ENCODE measurements at places on chromosomes 5 and 9.

GRCh38 chr5:136206361-136206760 is 13.4 kb upstream of the SMIM32 start:
- no peak for DNase-seq

DNA sequence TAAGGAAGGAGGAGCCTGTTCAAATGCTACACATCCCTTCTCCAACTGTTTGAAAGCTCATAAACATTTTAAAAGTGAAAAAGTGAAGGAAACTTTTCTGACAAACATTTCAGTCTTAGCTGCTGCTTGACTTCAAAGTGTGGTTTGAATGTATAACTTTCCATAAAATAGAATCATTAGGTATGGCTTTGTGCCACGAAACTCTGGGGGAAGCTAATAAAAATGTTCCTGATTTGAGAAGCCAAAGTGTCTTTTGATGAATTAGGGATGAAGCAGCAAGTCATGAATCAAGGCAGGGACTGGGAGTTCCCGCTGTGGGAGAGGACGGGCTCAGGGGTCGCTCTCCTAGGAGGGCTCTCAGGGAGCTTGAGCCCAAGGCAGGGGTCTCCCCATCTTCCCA is 15.3 kb downstream of the MVB12B start:
- no peak for DNase-seq

- no peak for DNase-seq
Observed at GRCh38 chr5:113663879-113664541, 150.5 kb downstream of the YTHDC2 start.

DNA sequence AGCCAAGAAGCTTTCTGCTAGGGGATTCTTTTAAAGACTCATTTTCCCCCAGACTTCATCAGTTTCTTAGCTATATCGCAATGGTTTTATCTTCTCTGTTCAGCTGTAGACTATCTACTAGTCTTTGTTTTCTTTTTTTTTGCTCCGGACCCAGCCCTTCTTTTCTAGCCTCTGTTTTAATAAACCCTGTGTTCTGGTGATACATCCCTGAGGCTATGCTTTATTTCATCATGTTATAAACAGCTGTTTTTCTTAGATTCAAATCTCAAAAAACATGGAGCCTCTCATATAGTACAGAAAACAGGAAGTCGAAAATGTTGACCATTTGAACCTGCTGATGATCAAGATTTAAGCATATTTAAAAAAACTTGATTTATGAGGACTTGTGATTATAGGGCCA is 37.8 kb downstream of the SCGB3A1 start:
- no peak for DNase-seq

GRCh38 chr9:79026316-79026715 is 545.4 kb upstream of the TLE4 start:
- no peak for DNase-seq

GRCh38 chr5:135930949-135931295 is 23.9 kb downstream of the LECT2 start:
- no peak for DNase-seq

GRCh38 chr9:6598249-6598725 is 47.2 kb downstream of the GLDC start:
- no peak for DNase-seq

GRCh38 chr5:139684881-139685749 is 37.0 kb downstream of the CXXC5 start:
- no peak for DNase-seq

DNA sequence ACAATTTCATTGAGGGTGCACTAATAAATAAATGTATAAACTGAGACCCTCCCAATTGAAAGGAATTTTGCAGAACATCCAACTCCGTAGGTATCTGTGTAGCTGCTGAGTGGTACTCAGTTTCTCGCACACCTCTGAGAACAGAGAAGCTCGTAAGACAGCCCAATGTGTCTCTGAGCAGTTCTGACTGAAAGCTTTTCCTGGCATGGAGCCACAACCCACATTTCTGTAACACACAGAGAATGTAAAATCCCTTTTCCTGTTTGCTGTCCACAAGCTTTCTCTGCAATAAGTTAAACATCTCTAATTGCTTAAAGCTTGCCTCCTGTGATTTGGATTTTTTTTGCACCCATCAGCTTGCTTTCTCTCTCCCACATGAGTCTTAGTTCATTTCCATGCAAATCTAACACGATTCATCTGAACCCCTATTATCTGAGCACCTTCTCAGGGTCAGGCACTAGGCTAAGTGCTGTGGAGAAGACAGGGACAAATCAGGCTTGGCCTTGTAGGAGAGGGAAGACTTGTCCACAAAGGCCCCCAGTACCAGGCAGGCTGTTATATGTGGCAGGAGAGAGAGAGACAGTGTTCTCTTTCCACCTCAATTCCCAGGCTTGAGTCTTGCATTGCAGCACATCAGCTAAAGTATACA is 44.2 kb upstream of the COL15A1 start:
- DNase-seq, result no peak

DNA sequence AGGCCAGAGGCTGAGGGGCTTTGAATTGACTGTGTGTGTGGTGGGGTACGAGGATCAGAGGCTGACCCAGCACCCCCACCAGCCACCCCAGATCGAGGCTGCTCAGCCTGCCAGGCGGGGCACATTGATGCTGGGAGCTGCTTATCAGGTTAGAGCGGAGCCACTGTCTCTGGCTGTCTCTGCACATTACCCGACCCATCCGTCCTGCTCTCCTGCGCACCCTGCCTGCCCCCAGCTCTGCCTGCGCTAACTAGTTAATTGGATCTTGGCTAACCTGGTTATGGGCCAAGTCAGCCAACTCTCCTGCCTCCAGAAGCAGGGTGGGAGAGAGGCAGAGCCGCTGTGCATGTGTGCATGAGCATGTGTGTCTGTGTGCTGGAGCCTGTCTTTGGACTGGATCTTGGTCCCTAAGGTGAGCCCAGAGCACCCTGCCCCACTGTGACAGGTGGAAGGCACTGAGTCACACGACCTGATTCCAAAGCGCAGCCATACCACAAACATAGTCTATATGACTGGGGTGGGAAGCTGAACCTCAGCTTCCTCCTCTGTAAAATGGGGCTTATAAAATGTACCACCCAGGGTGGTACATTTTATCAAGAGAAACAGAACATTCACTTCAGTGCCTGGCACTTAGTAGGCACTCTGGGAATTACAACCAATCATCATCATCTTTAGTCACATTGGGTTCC is 39.7 kb downstream of the PCDH1 start:
- DNase-seq, result no peak

DNA sequence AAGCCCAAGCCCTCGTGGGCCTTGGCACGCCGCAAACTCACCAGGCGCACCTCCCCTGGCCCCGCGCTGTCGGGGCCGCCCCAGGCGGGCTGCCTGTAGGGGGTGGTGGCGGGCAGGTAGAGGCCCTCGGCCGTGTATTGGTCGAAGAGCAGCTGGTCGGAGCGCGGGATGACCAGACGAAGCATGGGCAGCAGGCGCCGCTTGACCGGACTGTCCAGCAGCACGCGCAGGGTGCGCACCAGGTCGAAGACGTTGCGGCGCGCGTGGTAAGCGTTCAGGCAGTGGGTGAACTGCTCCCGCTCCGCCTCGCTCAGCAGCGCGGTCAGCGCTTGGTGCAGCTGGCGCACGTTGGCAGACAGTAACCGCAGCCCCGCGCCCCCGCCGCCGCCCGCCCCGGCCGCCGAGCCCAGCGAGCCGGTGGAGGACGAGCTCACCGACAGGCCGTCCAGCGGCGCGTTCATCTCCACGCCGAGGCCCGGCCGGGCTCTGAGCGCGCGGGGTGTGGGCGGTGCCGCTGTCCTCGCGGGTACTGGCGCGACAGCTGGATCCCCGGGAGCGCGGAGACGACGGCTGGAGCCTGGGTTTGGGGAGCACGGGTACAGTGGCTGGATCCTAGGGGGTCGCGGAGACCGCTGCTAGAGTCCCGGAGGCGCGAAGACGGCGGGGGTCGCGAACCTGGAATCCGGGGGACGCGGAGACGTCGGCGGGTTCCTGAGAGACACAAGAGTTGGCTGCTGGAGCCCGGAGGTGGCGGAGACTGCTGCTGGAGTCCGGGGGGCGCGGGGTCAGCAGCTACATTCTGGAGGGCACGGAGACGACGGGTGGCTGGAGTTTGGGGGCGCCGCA is 709 bp downstream of the WHRN start:
- DNase-seq, result peak; percentile 20

GRCh38 chr9:5592904-5593303 is 36.0 kb upstream of the RIC1 start:
- DNase-seq, result no peak

DNA sequence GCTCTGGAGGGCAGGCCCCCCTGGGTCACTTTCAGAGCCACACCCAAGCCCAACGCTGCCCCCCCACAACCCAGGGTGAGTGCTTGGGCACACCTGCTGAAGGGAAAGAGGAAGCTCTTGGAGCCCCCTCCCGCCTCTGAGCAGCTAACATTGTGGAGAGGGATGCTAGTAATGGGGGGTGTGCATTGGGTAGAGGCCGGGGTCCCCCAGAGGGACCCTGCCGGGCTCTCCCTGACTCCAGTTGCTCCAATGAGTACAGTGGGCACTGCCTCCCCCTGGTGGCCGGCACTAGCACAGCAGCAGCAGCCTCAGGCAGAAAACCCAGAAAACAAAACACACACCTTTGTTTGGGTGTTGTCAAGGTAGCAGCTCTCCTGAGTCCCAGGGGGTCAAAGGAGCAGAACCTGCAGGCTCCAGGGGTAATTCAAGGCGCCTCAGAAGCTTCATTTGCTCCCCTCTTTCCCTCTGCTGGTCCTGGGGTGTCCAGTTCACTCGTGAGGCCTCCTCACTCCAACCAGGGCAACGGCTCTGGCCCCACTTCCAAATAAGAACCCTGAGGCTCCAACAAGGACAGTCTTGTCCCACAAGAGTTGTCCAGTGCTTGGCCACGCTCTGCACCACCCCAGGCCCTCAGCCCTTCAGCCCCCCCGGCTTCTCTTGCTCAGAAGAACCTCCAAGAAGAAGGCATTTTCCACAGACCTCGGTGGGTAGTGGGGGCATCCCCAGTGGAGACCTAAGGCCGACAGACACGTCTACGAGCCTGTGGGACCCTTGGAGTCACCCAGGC is 16.1 kb downstream of the GBGT1 start:
- peak; percentile 84 for DNase-seq

GRCh38 chr9:125929846-125930245 is 182.7 kb downstream of the PBX3 start:
- DNase-seq, result no peak

DNA sequence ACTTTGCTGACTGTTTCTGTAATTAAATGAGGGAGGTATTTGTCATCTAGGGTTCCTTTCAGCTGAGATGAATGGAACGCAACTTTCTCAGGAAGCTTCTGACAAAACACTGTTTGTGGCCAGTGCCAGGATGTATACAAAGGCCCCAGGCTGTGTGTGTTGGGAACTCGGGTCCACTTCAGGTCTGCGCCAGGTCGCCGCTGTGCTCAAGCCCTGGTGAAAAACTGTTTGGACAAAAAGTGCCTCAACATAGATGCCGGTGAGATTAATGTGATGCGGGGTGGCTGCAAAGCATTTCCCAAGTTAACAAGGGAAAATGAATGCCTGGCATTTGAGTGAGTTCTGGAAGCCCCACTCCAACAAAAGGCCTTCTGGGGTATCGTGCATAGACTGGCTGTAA is 156.4 kb downstream of the GABBR2 start:
- no peak for DNase-seq

DNA sequence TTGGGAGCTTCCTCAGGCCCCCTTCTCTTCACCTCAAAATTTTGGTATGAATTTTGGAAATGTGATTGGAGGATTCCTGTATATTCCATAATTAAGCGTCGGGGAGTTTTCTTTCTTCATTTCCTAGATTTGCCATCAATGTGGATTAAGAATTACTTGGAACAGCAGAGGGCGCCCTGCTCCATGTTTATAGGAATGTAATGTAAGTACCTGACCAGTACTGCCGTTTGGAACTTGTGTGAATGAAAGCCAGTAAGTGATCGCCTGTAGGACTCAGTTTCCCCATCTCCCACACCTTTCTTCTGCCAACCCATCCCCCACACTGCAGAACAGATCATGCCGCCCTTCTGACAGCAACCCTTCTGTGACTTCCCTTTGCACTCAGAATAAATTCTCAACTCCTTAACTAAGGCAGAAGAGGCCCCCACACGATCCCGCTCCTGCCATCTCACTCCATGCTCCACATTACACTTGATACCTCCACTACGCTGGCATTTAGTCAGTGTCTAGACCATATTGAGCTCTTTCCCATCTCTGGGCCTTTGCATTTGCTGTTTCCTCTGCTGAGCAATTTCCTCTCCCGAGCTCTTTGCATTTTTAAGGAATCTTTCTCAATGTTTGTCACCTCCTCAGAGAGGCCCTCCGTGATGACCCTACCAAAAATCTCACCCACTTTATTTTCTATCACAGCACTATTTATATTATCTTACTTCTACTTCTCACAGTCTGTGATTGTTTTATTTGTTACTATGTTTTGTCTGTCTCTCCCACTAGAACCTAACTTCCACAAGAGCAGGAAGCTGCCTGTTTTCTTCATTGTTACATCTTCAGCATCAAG is 79.5 kb upstream of the HTR4 start:
- DNase-seq, result peak; percentile 54

DNA sequence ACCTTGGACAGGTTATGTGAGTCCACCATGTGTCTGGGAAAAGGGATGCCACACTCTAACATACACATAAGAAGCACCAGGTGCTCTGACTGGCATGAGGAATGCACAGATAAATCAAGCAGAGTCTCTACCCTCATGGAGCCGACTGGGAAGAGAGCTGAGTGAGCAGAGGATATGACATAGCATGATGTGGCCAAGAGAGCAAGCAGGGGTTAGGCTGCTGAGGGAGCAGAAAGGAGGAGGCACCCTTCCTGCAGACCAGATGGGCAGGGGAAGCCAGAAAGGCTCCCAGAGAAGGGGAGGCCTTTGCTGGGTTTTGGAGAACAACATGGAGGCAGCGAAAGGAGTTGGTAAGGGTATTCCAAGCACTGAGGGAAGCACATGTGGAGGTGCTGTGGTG is 223.1 kb downstream of the GNA14 start:
- no peak for DNase-seq

DNA sequence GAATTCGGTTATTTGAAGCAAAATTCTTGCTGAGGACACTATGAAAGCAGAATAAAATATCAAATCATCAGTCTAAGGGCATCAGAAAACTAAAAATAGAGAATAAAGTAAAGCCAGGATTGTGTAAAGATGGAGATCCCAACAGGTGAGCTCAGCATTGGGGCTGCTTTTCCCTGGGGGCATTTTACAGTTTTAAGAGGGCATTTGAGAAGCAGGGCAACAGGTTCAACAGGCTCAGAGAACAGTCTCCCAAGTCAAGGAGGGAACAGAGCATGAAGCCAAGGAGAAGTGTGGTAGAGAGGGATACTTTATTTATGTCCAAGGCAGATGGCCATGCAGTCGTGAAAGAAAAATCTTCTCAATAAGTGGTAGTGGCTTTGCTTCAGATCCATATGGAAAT is 145.4 kb downstream of the SYK start:
- no peak for DNase-seq

All from T follicular helper cell (primary cell).